ENCODE measurements at places on chromosomes 3 and 15.
A peak's percentile ranks its signal among the peaks of the same experiment; 100 is the strongest.

GRCh38 chr3:113585720-113586119 lies 53.4 kb downstream of the SIDT1 start:
- DNase-seq = no peak

GRCh38 chr3:18295171-18295920 lies 129.8 kb downstream of the SATB1 start:
- DNase-seq = peak; percentile 53

GRCh38 chr3:155184011-155184410 lies 103.9 kb downstream of the MME start:
- DNase-seq = no peak

DNA sequence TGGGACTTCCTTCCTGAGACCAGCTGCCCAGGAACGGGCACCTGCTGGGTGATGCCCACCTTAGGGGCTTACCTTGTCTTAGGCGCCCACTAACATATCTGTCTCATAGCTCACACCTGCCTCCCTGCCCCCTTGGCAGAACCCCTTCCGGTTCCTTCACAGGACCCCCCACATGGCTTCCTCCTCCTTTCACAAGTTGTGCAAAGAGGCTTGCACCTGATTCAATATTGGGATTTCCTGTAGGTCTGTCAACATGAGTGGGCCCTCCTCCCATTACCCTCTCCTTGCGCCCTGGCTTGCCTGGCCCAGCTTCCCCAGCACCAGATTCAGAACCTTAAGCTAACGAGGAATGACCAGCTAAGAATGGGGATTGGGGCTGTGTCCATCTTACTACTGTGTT lies 633 bp downstream of the THPO start:
- no peak for DNase-seq

- DNase-seq = peak; percentile 81
Measured at GRCh38 chr3:48655606-48656005, 7.1 kb downstream of the CELSR3 start.

DNA sequence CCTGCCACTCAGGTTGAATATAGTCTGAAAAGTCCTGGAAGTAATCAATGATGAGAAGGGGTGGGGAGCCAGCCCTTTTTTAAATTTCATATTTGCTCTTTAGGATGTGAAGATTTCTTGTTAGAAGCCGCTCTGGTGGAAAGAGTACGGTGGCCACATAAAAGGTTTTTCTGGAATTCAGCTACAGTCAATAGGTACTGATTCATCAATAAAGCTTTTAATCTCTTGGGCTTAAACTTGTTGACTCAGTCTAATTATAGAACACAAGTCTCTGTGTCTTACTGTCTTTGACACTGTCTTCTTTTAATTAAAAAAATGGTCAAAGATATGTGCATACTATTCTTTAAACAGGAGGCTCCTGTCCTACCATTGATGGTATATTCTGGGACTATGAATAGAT lies 99.9 kb upstream of the TP63 start:
- DNase-seq = no peak

DNA sequence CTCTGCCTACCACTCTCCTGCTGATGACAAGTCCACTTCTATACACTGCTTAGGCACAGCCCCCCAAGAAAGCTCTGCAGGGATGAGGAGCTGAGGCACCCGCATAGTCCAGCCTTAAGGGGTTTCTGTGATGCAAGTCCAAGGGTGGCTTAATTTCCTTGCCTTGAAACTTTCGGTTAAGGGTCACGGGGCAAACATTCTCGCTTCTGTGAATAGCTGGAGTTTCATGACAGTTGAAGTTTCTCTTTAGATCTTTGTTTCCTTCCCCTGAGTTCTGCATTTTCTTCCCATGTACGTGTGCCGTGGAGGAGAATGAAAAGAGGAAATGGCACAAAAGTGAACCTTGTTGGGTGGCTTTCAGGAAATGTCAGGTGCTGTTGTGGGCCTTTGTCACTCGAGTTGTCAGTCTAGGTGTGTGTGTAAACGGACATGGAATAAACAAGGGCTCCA lies 7.0 kb downstream of the GPR160 start:
- no peak for DNase-seq

GRCh38 chr3:182058488-182058887 lies 346.8 kb downstream of the SOX2 start:
- DNase-seq = no peak

DNA sequence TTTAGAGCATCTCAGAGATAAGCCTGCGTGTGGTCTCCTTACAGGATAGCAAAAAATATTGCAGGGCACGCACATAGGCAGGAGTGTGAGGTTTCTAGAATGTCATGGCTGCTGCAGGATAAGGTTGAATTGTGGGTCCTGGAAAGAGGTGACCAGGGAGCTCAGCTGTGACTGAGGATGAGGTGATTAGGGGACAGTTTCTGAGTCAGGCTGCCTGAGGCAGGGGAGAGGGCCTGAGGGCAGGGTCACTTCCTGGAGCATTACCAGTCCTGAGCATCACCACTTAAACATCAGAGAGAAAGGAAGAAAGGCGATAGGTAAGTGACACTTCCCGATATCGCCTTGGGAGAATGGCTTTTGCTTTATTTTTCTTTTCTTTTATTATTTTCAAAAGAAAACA lies 813.8 kb downstream of the TUSC7 start:
- DNase-seq = no peak

- DNase-seq = no peak
Measured at GRCh38 chr3:29544701-29545363, 264.0 kb downstream of the RBMS3 start.

- peak; percentile 60 for DNase-seq
Measured at GRCh38 chr3:41199866-41200668, 762 bp downstream of the CTNNB1 start.

- DNase-seq = no peak
Measured at GRCh38 chr3:155607761-155608160, 137.1 kb downstream of the PLCH1 start.

- no peak for DNase-seq
Measured at GRCh38 chr15:59157840-59158700, 48.6 kb upstream of the LDHAL6B start.

DNA sequence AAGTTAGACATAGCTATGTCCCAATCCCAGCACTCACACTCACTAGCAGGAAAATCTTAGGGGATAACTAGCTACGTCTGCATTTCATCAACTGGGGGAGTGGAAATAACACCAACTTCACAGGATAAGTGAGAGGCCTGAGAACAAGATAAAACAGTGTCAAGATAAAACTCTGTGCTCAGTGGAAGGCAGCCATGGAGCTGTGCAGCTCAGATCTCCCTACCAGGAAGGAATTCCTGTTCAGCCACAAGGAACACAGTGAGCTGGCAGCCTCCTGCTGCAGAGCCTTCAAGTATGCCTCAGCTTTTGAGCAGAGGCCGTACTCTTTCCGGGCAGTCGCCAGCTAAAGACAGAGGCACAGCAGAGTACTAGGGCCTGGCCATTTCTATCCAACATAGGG lies 115.8 kb upstream of the TOPAZ1 start:
- no peak for DNase-seq

DNA sequence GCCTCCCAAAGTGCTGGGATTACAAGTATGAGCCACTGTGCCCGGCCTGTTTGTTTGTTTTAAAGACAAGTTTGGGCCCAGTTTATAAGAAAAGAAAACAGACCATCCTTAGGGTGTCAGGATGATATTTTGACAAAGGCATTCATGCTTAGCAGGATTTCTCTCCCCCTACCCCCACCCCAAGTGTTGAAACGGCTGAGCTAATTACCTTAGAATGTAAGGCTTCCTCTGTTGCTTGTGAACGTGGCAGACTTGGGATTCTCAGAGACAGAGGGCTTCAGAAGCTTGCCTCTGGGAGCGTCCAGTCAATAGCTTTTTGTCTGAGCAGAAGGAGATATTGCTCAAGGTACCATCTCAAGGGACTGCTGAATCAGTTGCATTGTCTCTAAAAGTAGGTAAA lies 24.0 kb downstream of the FLNB start:
- DNase-seq = no peak

GRCh38 chr15:64067564-64068030 lies 21.3 kb upstream of the DAPK2 start:
- DNase-seq = peak; percentile 73

DNA sequence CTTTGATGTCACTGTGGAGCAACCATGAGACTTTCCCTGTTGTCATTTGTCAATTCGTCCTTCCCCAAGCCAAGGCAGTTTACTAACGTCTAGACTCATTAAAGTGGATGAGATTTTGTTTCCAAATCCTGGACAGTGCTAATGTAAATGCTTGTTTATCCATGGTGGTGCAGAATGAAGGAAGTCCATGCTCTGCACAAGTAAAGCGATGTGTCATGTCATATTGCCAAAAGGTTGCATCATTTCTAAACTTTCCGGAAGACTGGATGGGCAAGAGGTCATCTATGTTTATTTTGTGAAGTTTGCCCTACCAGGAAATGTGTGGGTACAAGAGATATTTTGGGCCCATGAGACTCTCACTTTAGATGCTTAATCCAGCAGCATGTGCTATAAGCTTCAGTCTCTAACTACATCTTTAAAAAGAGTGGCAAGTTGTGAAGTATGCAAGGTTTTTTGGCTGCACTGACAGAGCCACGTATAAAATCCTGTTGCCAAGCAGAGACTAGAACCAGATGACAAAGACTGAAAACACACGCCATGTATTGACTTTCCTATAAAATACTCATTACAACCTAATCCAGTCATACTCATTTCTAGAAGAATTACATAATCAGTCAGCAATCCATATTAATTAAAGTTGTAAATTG lies 72.1 kb upstream of the FNDC3B start:
- DNase-seq = no peak

GRCh38 chr3:185409957-185410356 lies 47.0 kb downstream of the MAP3K13 start:
- no peak for DNase-seq

DNA sequence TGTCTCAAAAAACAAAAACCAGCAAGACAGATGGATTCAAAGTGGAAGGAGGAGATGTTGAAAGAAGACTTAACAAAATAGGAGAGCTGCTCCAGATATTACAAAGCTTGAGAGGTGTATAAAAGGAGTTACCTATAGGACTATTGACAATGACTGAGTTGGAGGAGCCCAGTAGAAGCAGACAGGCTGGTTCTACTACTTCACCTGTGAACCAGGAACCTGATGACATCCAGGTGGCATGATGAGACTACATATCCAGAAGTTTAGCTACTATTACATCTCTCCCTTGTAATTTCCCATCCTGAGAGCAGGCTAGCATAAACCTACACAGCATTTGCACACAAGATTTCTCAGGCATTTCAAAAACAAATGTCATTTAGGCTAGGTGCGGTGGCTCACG lies 49.3 kb downstream of the CPEB1 start:
- no peak for DNase-seq

DNA sequence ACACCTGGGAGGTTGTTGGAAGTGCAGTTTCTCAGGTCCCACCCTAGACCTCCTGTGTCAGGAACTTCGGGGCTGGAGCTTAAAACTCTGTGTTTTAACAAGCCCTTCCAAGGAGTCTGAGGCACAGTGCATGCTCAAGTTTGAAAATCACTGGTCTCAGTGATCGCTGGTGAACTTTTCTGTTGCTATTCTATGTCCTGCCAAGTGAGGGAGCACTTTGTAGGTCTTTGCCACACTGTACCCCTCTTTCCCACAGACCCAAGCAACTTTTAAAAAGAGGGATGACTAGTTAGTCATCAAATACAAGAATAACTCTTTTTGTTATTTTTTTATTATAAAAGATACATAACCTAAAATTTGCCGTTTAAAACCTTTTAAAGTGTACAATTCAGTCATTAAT lies 133.7 kb downstream of the AGBL1 start:
- no peak for DNase-seq

DNA sequence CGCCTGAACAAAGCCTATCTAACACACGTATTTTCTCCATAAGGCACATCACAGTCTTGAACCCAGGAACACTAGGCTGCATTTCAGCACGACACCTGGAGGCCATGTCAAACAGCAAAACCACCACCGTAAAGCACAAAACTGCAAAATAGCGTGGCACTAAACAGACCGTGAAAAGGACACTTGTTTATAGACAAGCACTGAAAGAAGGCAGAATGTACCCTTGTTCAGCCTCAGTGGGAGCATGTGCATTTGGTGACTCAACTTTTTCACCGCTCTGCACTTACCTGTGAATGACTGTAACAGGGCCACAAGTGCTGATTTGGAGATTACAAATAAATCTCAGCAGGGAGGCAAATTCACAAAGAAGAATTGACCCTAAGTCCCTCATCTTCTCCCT lies 80.8 kb downstream of the ISG20 start:
- DNase-seq = no peak

DNA sequence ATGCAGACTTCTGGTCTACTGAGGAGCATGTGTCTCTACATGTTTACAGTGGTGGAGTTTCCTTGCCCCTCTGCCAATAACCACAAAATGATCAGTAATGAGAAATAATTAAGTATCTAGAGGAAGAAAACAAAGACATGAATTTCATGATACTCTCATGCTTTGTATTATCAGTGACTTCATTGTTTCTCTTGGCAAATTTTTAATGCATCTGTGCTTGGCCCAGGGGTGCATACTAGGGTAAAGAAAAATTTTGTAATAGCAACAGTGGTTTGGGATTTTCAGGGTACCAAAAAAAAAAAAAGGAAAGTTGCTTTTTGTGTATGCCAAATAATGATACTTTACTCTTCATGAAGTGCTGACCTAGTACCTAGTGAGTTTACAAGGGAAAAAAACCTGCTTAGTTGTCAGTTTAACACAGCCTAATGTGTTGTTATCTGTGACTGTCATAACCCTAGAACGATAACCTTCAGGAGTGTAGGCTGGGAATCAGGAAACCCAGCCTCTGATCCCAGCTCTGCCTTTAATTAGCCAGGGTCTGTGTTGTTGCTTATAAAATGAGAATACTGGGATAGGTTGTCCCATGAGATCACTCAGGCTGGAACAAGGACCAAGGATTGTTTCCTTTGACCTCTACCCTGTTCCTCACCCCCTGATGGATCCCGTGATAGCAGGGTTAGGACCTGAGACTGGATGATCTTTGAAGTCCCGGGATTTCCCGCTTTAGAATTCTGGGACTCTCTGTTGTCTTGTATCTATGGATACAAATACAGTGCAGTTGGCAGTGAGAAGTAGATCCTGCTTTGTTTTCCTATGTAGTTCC lies 117.5 kb downstream of the CMSS1 start:
- no peak for DNase-seq

DNA sequence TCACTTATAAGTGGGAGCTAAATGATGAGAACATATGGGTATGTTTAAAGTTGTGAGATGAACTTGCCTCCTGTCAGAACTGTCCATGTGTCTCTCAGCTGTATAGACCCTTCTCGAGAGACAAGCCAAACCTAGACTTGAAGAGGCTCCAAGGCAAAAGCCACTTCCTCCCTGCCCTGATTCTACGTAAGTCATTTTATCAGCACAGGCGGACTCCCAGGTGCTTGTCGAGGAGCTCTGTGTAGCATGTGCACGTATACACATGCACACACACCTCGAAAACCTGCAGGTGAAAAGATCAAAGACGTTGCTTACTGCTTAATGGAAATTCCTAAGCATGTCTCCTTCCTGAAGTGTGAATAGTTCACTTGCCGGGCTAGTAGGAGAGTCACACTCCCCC lies 5.6 kb upstream of the CLEC3B start:
- DNase-seq = no peak

DNA sequence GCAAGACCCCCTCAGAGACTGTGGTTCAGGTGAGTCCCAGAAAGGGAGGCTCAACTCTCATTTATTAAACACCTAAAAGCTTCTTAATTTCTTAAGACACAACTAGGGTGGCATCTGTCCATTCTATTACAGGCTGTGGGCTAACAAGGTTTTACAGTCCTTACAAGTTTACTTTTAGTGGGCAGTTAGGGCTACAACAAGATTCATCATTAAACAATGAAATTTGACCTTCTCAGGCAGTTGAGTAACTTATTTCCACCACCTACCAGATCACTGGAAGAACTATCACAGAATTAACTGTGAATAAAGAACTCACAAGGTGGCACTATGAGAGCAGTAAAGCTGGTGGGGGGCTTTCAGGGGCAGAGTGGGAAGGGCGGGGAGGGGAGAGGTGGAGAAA lies 132.6 kb downstream of the PLD1 start:
- no peak for DNase-seq

- no peak for DNase-seq
Measured at GRCh38 chr3:355622-356021, 159.1 kb downstream of the CHL1 start.
